ENCODE measurements at places on chromosomes 7 and 10.

DNA sequence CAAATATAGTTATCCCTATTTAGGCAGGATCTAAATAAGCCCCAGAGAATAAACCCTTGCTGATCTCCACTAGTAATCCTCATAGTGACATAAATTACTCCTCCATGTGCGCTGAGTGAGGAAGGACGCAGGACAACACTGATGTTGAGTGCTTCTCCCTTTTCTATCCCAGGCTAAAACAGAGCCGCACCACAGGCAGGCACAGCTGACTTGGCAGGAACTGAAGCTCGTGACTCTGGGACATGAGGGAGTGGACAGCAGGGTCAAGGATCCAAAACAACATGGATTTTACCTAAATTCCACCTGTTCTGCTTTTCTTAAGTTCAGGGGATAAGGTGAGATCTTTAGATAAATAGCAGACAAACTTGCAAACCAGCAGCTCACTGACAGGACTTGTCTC is 46.0 kb downstream of the VOPP1 start:
- no peak for DNase-seq

DNA sequence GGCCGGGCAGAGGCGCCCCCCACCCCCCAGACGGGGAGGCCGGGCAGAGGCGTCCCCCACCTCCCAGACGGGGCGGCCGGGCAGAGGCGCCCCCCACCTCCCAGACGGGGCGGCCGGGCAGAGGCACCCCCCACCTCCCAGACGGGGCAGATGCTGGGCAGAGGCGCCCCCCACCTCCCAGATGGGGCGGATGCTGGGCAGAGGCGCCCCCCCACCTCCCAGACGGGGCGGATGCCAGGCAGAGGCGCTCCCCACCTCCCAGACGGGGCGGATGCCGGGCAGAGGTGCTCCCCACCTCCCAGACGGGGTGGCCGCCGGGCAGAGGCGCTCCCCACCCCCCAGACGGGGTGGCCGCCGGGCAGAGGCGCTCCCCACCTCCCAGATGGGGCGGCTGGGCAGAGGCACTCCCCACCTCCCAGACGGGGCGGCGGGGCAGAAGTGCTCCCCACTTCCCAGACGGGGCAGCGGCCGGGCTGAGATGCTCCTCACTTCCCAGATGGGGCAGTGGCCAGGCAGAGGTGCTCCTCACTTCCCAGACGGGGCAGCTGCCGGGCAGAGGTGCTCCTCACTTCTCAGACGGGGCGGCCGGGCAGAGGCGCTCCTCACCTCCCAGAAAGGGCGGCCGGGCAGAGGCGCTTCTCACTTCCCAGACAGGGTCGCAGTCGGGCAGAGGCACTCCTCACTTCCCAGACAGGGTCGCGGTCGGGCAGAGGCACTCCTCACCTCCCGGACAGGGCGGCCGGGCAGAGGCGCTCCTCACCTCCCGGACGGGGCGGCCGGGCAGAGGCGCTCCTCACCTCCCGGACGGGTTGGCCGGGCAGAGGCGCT is 53.6 kb downstream of the ENTPD1 start:
- no peak for DNase-seq

DNA sequence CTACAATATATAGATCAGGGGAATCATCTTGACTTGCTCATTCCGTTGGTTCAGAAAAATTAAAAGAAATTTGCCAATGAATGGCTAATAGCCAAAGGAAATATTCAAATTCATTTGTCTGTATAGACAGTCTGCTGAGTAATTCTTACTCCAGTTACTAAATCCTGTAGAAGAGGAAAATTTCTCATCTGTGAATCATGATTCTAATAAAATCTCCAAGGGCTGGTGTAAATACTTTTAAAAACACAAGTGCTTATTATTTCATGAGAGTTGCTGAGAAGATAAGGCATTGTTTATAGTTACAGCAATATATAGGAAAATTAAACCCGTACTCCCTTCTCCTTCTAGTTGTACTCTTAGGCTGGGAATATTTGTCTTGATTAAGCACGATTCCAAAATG is 53.0 kb downstream of the WNT2 start:
- no peak for DNase-seq

DNA sequence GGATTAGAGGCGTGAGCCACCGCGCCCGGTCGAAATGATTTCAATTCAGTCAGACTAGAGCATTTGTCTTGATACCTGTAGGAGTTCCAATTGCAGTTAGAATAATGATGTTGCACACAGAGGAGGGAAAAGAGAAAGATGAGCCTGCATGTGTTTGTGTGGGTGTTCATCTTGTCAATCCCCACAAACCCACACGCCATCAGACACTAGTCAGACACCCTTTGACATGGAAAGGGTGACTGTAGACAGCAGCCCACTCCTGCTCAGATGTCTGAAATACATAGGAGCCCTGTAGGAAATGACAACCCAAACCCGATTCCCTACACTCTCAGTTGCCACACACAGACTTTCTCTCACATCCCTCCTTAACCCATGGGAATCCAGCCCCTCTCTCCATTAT is 92.0 kb downstream of the ABLIM1 start:
- no peak for DNase-seq

DNA sequence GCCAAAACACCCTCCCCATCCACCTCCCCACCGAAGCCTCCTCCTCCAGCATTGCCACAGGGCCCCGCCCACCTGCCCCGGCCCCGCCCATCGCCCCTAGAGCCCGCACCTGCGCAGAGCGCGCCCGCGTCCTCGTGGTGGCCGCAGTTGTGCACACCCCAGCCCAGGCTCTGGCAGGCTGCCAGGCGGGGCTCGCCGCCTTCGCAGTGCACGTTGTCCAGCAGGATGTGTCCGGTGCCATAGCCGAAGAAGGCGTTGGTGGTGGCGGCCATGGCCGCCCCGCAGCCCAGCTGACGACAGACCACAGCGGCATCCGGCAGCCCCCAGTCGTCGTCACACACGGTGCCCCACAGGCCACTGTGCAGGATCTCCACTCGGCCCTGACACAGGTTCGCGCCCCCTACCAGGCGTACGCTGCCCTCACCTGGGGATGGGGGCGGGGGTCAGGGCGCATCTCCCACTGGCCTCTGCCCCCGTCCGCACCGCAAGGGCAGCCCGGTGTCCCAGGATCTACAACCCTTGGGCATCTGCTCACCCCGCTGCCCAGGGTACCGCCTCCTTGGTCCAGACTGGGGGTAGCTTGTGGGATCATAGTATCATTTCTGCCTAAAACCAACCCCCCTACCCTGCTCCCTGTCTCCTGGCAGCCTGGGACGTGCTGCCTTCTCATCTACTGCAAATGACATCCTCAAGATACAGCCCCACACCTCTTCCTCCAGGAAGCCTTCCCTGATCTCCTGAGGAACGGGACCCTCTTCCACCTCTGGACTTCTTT is 11.9 kb downstream of the SSC4D start:
- peak; percentile 60 for DNase-seq

- DNase-seq, result no peak
Measured at GRCh38 chr7:138881579-138882188, 83.7 kb upstream of the ATP6V0A4 start.

DNA sequence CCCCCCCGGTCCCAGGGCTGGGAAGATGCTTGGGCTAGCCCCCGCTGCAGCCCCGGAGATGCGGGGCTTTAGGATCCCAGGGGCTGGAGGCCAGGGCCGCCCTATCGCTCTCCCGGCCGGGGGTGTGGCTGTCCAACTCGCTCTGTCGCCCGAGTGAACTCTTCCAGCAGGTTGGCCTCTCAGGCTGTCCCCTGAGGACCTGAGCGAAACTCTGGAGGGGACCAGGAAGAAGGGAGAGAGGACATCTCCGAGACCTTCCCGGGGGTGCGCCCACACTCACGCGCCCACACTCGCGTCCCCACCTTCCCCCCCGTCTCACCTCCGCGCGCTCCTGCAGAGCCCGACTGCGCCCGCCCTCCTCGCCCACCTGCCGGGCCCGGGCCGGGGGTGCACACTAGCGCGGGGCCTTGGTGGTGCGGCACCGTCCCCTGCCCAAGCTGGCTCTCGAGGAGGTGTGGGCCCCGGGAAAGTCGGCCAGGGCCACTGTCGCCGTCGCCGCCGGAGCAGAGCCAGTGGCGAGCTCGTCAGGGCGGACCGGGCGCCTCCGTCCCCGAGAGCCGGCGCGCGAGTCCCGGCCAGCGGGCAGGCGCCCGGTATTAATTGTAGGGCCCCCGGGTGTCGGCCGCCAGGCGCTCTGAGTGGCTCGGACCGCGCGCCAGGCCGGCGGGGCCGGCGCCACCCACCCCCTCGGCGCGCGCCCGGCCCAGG is 101.7 kb upstream of the SVIL start:
- no peak for DNase-seq

DNA sequence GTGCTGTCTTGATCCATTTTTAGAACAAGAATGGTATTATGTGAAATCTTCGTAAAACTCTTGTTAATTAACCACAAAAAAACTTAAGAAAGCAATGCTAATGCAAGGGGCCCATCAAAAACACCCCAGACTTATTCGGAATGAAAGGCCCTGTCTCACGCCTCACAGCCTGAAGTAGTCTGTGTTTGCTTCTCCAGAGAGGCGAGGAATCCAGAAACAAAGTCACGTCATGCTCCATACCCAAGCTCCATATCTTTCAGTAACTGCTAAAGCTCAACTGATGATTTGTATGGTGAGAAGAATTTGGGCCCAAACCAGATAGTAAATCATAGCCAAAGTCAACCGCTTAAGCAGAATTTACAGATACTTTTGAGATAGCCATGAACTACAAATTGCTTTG is 155.4 kb downstream of the ATE1 start:
- no peak for DNase-seq

- no peak for DNase-seq
Measured at GRCh38 chr7:5197811-5198210, 7.8 kb downstream of the WIPI2 start.

DNA sequence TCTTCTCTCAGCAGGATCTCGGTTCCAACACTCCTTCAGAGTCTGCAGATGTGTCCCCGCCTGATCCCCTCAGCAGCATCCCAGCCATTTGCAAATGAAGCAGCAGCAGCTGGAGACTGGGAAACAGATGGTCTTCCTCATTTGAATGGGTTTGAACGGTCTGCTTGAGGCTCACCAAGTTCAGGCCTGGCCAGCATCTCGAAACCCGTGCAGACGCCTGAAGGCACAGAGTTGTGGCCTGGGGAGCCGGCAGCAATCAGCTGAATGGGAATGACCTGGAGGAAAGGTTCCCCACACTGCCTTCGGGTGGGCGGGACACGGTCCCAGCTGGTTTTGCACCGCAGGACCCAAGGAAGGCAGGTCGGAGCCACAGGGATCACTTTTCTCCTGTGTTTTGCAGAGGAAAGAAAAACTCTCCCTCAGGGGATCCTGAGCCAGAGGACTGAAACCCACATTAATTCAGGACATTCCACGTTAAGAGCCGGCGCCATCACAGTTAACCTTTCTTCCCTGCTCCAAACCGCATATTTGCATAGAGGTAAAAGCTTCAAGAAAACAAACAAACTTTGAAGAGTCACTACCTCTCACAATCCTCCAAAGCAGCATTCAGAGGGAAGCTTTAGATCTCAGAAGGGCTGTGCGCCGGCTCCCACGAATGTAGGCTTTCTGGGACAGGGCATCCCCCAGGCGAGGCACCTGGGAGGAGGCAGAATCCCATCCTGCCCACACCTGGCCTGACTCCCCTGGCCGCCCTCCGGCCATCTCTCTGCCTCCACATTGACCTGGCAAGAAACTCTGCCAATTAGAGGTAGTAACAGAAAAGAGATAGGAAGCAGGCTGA is 17.7 kb downstream of the FGFR2 start:
- DNase-seq, result no peak

DNA sequence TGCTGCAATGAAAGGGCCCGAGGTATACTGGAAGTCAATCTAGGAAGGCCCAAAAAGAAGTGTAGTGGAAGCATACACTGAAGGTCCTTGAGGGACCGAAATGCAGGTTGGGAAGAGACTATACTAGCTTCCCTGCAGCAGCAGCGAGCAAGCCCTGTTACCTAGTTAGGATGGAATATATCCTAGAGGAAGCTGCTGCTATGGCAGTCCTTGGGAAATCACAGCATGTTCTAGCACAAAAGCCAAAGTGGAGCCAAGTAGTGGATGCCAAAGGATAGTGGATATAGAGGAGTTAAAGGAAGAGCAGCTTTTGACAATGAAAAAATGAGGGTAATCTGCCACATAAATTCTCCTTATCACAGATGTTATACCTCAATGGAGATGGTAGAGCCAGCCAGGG is 123.8 kb upstream of the STARD3NL start:
- no peak for DNase-seq

DNA sequence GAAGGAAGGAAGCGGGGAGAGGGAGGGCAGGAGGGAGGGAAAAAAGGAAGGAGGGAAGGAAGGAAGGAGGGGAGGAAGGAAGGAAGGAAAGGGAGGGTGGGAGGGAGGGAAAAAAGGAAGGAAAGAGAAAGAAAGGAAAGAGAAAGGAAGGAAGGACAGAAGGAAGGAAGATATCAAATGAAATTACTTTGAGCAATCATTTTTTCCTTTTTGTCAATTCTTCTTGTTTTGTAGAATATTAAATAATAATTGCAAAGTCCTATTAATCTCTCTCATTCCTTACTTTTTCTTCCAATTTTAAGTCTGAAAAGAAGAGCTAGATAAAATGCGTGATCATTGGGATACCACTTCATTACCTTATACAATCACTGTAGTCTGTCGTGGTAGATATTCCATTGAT is 117.5 kb downstream of the PLXDC2 start:
- DNase-seq, result no peak

GRCh38 chr7:40580776-40581175 is 446.0 kb downstream of the SUGCT start:
- no peak for DNase-seq

- DNase-seq, result no peak
Measured at GRCh38 chr7:25851332-25852210, 300.4 kb upstream of the NFE2L3 start.

DNA sequence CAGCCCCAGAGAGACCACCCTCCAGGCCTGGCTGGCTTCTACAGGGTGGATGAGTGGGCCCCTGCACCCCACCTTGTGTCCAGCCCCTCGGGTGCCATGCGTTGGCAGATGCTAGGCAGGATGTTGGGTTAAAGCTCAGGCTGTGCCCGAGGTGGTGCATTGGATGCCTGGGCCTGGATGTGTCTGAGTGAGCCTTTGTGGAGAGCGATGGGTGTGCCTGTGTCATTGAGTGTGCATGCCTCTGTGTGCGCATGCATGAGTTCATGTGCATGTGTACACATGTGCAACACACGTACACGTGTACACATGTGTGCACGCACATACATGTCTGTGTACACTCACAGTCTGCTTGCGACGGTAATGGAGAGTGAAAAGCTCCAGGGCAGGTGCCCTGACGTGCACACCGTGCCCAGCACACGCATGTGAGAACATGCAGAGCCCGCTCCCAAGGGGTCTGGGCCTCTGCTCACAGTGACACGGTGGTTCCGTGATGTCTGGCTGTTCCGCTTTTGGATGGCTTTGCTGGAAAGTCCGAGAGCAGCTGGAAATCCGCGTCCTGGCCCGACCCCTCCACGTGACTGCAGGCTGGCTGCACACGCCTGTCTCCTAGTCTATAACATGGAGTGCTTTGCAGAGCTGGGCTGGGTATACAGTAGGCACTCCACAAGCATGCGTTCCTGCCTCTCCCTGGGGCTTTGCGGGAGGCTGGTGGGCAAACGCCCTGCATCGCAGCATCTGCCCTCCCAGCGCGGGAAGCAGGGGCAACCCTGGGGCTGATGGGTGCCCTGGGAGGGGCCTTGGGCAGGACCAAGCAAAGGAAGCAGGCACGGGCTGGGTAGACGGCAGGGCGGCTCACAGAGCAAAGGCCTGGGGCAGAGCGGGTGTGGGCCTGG is 36.9 kb downstream of the ELFN1 start:
- no peak for DNase-seq

- DNase-seq, result no peak
Measured at GRCh38 chr7:68245688-68246087, 1249.1 kb downstream of the TYW1 start.
